ENCODE measurements at places on chromosomes 12 and 14. TPM values are rescaled to one million over a fixed set of nuclear protein-coding genes. Genes with fewer than 3 reads are reported as not detected.
A peak's percentile ranks its signal among the peaks of the same experiment; 100 is the strongest.

DNA sequence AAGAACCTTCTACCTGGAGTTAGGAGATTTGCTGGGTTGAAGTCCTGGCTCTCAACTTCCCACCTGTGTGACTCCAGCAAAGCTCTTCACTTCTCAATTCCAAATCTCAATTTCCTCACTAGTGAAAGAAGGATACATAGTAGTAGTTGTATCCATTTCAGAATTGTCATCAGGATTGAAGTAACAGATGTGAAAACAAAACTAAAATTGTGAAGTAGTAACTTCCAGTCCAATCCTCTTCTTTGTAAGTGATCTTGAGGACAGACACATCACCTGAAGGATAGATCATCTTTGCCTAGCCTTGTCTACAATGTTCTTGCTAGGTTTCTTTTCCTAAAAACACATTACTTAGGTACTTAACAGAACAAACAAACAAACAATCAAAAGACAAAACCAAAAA, 1.2 kb upstream of the LRRK2 start:
- DNase-seq = no peak

GRCh38 chr14:22794551-22794951, 20.7 kb downstream of the SLC7A7 start:
- DNase-seq = no peak

DNA sequence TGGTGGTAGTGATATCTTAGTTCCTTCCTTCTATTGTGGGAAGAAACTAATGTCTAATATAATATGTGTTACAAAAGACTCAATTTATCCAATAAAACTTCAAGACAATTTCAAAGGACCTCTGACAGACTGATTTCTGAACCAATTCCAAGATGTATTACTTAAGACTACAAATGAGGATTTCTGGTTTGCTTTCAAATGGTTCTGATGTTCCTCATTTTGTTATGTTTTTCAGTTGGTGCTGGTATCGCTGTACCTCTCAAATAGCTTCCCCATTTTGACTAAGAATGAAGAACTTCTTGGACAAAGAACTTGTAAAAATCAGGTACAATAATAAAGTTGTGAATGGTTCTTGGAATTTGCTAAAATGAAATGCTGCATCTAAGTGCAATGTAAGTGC, 19.4 kb upstream of the MBIP start:
- no peak for DNase-seq

- no peak for DNase-seq
These were observed 37.8 kb downstream of the TMX1 start for GRCh38 chr14:51277753-51278415.

- peak; percentile 60 for DNase-seq
These were observed 90.5 kb upstream of the TMPO start for GRCh38 chr12:98424726-98425401.

- no peak for DNase-seq
These were observed 140.1 kb downstream of the SYNE2 start for GRCh38 chr14:63992858-63993257.

- DNase-seq = no peak
These were observed 250.8 kb upstream of the LRFN5 start for GRCh38 chr14:41355866-41356265.

DNA sequence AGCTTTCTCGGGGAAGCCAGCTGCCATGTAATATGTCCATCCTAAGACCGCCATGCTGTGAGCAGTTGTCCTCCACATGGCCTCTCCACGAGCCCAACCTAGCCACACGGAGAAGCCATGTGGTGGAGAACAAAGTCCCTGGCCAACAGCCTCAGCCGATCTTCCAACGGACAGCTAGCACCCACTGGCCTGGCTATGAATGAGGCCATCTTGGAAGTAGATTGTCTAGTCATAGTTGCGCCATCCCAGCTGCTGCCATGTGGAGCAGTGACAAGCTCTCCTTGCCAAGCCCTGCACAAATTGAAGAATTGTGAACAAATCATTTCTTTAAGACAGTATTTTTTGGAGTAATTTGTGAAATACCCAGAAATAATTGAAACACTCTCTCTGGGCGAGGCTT, 49.3 kb upstream of the USP44 start:
- DNase-seq = no peak

SLC7A7 gene
- 87.8 TPM for polyA plus RNA-seq

DNA sequence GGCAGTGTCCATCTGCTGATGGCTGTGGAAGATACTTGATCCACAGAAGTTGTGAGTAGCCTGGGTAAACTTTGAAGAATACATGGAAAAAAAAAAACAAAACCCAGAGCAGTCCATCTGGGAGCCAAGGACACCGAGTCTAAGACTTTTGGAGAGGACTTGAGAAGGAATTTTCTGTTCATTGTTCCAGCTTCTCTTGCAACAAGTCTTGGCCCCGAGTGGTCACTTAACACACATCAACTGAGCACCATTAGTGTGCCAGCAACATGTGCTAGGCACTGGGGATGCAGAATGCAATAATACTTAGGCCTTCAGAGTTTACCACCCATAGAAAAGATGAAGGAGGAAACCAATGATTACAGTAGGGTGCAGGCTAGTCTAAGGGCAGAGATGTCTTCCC, 266.7 kb downstream of the EMP1 start:
- DNase-seq = no peak

All from left renal pelvis (tissue), 4 donors.